Fibroblast of mammary gland (primary cell): ENCODE measurements at places on chromosomes 5 and 9.
A peak's percentile ranks its signal among the peaks of the same experiment; 100 is the strongest.

GRCh38 chr9:100063185-100063584 is 35.6 kb downstream of the ERP44 start:
- DNase-seq = no peak

- no peak for DNase-seq
Measured at GRCh38 chr9:86836797-86837196, 110.5 kb downstream of the GAS1 start.

DNA sequence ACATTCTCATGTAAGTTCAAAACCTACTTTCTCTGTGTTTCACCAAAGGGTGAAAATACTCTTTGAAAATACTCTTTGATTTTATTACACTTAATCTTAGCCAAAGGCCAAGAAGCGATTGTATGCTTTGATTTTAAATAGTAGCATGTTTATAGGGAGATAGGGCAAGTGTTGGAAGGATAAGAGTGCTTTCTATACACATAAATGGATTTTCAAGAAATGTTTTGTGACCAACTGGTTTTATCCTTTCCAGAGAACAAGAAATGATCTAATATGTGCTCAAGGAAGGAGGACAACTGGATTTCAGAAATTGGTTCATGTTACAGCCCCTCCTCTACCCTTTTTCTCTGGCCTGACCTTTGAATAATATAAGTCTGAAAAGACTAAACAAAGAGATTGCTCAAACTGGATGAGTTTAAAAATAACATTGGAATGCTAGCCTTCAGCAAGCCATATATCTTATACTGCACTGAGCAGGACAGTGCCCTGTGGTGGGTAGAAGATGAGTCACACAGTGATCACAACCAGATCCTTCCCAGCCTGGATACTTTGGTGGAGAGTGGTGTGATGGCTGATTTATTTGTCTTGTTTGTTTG is 13.1 kb downstream of the PALM2AKAP2 start:
- peak; percentile 97 for DNase-seq

GRCh38 chr9:83281306-83282255 is 218.6 kb upstream of the RASEF start:
- peak; percentile 86 for DNase-seq

DNA sequence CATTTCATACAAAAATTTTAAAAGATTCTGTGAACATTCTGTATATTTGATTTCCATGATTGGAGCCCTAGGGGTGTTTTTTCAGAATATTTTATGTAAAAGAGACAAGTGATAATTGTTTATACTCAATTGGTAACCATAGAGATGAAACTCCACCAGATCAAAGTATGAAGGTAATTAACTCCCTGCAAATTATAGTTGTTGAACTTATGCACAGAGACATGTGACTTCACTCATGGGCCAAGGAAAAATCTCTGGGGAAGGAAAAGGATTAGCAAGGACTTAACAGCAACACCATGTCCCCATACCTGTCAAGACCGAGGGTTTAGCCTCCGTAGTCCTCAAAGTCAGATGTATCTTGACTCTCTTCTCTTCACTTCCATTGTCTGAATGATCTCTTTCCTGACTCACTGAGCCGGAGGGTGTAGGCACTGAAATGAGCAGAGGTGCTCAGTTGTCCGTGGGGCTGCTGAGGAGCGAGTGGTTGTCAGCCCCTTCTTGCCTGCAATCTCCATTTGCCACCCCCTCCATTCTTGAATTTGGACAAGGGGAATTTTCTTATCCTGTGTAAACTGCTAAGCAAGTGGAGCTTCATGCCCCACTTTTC is 17.5 kb upstream of the CXCL14 start:
- DNase-seq = no peak

GRCh38 chr5:39489263-39489662 is 64.5 kb upstream of the DAB2 start:
- no peak for DNase-seq

DNA sequence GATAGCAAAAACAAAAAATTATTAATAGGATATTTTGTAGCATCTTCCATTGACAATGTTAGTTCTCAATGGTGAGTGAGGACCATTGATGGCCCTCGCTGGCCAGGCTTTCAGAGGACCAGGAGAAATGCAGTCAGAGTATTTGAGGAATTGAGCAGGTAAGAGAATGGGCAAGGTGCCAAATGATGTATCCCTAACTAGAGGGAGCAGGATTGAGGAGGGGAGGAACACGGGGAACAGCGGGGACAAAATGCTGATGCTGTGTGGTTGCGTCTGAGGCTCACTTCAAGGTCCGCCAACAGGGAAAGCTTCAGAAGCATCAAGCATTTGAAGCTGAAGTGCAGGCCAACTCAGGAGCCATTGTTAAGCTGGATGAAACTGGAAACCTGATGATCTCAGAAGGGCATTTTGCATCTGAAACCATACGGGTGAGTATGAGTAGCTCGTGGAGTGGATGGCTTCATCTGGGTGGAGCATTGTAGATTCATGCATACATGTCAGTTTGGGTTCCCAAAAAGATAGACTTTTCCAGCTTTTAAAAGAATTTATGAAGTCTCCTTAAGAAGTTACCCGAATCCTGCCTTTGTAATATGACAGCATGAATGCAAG is 16.2 kb downstream of the SPTAN1 start:
- DNase-seq = peak; percentile 46

DNA sequence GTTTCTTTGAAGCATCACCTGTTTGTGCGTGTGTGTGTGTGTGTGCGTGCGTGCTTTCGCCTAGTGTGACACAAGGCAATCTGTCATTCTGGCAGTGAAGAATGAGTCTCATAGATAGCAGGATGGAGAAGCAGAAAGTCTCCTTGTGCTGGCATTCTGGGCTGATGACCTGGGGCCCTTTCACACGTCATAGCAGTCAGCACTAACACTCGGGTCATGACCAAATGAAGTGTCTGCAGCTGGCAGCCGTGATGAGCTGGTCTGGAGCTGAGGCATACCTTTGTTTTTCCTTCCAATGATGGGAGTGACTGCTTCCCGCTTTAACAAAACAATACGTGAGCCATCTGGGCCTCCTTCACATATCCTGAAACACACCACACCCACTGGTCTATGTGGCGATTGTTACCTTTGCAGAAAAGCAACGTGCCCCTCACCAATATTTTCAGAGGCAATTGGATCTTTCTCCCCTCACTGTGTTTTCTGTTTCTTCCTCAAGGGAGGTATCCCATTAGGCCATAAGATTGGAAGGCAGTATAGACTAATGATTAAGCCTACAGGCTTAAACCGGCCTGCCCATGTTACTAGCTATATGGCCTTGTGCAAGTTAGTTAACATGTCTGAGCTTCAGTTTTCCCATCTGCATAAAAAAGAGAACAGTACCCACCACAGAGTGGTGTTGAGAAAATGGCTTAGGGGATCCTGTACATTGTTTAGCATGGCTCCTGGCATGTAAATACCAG is 88.8 kb downstream of the SREK1 start:
- DNase-seq = no peak

DNA sequence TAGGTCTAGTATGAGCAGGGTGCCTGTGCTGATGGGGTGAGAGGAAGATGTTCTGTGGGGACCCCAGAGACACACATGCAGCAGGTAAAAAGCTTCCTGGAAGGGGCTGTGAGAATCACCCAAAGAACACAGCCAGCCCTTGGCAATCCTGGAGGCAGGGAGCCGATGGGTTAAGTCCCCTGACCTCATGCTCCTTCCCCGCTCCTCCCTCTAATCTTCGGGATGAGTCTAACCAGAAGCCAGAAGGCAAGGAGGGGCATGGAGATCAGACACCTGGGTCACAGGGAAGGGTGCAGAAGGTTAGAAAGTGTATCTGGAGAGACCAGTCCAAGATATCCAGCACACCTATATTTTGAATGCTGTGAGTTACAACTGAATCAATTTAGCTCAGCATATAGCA is 274.1 kb upstream of the PAPPA start:
- DNase-seq = no peak

DNA sequence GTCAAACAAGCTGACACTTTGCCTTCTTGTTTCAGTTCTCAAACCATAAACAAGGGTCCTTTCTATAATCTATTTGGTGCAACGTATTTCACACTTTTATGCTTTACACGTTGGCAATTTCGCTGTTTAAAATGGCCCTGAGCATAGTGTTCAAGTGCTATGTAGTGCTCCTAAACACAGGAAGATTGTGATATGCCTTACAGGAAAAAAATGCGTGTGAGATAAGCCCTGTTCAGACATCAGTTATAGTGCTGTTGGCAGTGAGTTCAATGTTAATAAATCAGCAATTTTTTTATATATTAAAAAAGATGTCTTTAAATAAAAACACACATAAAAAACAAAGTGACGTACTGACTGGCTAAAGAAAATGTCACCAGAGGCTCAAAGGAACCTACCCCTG is 23.9 kb downstream of the CLINT1 start:
- DNase-seq = no peak

GRCh38 chr5:176697267-176697933 is 50.1 kb downstream of the TSPAN17 start:
- DNase-seq = no peak

GRCh38 chr5:25345240-25345771 is 700.5 kb upstream of the CDH10 start:
- DNase-seq = no peak

GRCh38 chr5:11212706-11213105 is 451.7 kb upstream of the DAP start:
- no peak for DNase-seq

DNA sequence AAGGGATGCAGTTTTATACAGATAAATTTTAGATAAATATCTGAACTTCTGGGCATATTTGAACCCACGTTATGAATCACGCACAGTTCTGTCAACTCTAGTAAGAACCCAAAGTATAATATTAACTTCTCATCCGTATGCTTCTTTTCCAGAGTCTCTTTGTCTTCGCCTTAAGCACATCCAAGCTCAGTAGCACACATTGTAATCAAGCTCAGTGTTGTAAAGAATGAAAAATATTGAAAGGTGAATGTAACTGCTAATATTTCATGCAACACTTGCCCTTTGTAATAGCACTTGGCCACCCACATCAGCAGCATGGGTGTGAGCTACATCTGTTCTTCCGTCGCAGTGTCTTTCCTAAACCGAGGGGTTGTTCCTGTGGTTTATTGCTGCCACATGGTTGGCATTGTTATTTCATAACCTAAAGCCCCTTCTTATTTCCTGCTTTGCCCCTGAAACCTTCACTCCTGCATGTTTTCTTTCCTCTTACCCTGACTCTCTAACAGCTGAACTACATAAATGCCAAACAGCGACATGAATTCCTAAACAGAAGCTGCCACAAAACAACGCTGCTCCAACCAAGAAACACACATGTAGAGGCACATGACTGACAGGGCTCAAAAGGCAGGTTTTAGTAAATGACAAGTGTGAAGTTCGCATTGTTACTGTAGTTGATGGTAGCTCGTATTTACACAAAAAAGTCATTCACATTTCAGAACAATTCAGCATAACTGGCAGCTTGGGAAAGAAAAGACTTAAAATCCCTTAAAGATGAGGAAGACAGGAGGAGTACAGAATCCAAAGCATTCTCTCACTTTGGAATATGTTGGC is 190.1 kb upstream of the MEF2C start:
- no peak for DNase-seq

DNA sequence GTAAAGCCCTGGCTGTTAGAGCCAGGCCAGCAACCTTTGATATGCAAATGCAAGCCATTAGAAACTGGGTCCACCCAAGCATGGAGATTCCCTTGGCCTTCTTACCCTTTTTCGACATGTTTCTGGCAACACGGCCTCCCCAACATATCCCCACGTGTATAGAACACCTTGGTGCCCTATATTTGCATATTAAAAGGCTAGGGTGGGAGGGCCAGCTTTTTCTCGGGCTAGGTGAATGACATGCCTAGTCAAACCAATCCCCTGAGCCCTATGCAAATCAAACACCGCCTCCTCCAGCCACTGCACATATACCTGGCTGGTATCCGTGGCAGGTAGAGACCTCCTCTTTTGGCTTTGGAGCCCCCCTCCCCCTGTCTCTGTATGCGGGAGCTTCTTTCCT is 55.6 kb upstream of the ZFR start:
- DNase-seq = no peak

DNA sequence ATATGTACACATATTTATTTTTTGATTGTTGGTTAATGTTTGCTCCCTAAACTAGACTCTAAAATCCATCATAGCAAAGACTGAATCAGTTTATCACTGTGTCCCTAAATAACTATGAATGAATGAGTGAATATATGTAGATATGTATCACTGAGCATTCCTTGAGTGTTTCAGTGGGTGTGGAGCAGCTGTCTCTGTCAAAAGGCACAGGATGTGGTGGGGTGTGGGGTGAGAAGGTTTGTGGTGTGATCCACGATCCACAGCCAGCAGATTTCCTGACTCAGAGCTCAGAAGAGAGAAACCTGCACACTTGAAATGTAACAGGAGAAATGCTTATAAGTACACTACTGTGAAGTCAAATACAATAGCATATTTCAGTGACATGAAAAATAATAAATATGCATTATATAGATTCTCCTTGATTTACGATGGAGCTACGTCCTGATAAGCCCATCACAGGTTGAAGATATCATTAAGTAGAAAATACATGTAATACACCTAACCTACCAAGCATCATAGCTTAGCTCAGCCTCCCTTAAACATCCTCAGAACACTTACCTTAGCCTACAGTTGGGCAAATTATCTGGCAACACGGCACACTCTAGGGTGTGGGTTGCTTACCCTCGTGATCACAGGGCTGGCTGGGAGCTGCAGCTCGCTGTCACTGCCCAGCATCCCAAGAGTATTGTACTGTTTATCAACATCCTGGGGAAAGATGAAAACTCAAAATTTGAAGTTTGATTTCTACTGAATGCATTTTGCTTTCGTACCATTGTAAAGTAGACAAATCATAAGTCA is 287.0 kb downstream of the GAS1 start:
- DNase-seq = peak; percentile 88

GRCh38 chr5:112983363-112983762 is 6.8 kb downstream of the DCP2 start:
- DNase-seq = no peak

DNA sequence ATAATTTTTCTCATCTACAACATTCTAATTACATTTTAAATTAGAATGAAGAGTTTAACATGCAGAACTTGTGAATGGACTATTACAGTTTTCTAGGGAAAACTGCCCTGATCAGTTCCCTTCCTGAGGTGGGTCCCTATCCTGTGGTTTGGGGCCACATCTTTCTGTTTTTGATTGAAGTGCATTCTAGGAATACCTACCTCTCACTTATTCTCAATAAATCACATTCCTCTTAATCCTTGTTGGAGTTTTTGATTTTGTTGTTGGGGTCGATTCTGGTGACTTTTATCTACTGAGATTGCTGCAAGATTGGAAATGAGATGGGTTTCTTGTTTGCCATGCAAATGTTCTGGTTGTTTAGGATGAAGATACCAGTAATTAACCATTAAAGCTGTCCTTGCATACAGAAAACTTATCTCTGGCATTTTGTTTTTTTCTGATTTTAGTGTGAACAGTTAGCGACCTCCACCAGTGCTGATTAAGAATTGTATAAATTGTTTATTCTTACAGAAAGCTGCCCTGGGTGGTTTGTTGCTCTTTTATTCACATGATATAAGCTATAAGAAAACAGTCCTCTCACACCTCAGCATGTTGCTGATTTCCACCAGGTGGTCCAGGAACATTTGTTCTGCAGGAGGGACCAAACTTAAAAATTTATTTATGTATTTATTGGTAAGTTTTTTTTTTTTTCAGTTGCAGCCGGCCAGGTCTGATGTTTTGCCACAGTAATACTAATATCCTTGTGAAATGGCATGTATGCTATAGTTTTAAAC is 269.9 kb downstream of the FANCC start:
- DNase-seq = no peak
